ENCODE measurements at places on chromosomes 2 and 18.
A peak's percentile ranks its signal among the peaks of the same experiment; 100 is the strongest.

GRCh38 chr2:190663839-190664238 lies 15.0 kb downstream of the NAB1 start:
- DNase-seq = peak; percentile 42

DNA sequence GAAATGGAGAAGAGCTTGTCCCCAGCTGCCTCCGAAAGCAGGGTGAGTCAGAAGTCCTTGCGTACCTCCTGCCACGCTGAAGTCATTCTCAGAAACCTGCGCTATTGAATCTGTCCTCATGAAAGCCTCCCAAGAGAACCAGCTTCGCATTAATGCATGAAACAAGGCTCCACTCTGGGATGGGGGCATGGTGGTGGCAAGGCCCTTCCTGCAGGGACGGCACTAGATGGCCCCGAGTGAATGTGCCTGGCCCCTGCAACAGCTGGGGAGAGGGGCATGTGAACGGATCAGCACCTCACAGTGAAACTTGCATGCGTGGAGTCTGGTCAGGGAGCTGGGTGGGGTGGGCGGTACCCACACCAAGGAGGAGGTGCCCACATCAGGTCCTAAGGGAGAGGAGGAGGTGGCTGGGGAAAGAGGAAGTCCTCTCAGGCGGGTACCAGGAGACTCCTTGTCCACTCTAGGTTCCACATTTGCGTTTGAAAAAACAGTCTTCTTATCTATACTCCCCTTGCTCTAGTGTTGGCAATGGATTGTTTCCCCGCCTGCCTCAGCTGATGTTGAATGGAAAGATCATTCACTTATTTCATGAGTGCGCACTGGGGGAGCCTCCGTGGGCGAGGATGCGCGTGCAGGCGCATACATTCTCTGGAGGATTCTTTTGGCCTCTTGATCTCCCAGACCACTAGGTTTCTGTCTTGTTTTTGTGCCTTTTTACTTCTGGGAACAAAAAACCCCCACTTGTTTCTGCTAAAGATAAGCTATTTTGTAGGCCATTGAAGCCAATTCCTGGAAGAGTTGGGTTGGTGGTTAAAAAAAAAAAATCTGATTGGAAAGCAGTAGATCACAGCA lies 104.7 kb downstream of the KLHL29 start:
- DNase-seq = peak; percentile 48

DNA sequence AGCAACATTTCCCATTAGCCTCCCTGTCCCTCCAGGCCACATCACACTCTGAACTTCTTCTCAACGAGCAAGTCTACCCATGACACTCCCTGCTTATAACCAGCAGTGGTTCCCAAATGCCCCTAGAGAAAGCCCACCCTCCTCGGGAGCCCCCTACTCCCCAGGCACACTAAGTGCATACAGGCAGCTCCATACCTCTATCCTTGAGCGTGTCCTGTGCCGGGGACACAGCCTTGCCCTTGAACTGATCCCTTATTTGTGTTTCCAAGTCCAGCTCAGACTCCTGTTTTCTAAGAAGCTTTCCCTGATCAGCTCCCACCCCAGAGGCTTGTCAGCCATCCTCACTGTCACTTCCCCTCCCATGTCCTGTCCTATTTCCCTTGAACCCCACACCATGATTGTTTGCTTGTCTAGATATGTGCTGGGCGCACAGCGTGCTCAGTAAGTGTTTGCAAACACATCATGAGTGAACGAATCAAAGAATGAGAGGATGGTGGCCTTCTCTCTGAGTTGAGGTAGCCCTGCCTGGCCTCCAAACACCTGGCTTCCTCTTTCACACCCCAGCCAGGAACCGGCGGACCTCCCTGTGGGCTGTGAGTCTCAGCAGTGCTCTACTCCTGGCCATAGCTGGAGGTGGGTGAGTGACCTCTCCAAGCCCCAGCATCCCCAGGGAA lies 2.1 kb downstream of the TEX51 start:
- DNase-seq = no peak

GRCh38 chr18:5662586-5663090 lies 118.8 kb upstream of the EPB41L3 start:
- DNase-seq = no peak

GRCh38 chr2:30046979-30047378 lies 99.8 kb upstream of the YPEL5 start:
- no peak for DNase-seq
